ENCODE measurements at places on chromosomes 5 and 9.

GRCh38 chr9:22065431-22066200, 56.5 kb upstream of the CDKN2B start:
- no peak for DNase-seq

DNA sequence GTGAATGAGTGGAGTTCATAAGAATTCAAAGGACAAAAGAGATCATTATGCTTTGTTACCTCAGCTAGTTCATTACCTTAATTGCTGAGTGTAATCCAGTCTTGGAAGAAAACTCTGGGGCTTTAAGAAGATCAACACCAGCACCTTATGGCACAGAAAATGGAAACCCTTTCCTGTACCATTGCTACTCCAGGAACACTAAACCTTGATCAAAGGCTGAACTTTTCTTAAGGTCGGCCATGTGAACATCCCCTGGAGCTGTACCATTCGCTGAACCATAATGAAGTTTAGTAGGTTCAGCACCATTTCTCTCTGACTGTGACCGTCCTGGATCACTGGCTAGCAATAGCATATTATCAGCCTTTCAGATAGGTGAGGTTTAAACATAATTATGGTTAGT, 97.4 kb downstream of the PBX3 start:
- no peak for DNase-seq

DNA sequence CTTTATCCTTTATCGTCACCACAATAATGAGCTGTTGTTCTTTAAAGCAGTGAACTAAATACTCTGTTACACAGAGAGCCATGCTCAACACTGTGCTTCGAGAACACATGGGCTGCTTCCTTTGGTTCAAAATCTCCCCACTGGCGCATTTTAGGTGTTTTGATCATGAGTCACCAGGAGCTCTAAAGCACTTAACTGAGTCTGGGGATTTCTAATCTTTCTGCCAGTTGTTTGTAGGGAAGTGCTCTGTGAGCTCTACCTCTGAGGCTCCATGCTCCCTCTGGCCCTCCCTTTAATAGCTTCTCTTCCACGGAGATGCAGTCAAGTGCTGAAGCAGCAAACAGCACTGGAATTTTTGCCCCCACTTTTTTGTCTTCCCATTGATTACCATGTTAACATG, 17.0 kb downstream of the ERAP2 start:
- DNase-seq: peak; percentile 87

DNA sequence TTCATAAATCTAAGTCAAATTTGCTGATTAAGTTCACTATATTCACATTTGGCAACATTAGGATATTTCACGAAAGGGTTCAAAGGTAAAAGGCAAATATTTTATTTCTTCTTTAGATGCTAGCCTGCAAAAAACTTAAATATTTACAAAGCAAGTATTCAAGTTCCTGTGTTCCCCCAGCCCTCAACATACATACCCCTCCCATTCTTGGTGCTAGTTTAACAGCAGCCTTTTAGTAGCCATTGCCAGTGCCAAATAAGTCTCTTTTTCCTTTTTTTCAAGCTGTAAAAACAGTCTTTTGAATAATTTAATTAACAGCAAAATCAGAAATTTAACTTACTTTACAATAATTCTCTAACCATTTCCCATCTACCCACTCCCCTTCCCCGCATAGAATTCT, 288.5 kb upstream of the TMEM161B start:
- no peak for DNase-seq

DNA sequence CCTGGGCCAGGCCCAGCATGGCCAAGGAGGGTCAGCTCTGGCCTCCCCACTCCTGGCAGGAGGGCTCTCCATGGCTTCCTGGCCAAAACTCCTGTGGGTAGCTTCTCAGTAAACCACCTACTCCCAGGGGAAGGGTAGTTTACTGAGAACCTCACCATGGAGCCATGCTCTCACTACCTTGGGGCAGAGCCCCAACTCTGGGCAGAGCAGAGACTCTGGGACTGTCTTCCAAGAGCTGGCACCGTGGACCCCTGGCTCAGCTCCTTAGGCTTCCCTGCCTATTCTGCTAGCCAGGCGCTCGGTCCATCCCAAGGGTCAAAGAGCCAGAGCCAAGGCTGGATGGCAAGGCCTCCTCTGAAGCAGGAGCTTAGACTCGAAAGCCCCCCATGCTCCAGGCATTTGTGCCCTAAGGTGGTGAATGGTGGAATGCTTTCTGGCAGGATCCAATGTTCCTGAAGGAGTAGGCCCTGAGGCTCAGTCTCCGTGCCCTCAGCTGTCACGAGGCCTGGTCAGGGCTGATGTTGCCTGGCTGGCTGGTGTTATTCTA, 19.6 kb downstream of the TCF7 start:
- no peak for DNase-seq

- DNase-seq: no peak
Observed at GRCh38 chr5:1963358-1963757, 80.6 kb upstream of the IRX4 start.

DNA sequence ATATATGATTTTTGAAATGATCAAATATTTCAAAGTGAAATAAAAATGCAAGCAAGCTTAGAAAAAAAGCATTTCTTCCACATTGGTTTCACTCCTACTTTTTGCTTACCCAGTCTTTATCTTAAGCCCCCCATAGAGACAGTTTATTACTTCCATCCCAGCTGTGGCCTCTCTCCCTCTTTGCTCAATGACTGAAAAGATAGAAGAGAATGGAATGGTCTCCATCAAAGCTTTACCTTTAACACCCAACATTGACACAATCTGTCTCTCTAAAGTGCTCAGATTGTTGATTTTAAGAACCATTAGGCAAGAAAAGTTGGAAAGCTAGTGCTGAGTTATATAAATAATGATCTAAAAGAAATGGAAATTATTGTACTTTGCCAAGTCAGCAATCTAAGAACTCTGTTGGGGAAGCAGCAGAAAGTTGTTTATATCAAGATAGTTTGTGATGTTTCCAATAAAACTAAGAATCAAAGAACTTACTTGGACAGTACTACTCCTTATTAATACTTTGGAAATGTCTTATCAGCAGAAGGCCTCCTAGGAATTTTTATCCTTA, 277.5 kb upstream of the NREP start:
- DNase-seq: no peak

DNA sequence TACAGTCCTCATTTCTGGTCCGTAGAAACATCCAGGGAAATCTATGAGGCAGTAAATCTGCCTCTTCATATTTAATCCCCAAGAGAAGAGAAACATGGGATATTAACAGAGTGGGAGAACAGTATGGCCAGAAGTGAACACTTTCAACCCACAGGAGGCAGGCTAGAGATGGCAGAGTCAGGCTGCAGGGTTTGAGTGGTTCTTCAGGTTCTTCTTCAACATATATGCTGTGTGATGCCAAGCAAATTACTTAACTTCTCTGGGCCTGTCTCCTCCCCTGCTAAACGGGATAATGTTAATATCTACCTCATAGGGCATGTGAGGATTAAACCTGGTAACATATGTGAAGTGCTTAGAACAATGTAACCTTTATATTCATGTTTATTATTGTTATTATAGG, 321.8 kb downstream of the PSAT1 start:
- no peak for DNase-seq

DNA sequence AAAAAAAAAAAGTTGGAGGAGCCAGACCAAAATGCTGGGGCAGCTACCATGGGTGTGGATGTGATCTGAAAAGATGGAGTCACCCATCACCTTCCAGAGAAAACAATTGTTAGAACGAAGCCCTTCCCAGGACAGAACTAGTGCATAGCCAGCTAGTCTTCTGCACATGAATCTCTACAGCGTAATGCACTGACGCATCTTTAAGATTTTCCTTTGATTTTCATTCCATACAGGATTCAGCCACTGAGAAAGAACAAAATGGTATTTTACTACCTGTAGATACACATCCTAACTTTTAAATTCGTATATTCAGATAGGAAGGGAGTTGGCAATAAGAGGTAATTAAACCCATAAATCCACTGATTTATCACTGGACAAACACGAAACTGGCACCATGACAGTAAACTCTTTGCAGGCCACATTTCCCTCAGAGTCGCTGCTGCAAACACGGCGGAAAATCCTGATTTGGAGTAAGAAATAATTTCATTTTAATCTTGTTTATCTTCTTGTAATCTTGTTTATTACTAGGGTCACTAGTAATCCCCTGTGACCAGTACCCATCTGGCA, 206.6 kb downstream of the SPOCK1 start:
- DNase-seq: no peak

DNA sequence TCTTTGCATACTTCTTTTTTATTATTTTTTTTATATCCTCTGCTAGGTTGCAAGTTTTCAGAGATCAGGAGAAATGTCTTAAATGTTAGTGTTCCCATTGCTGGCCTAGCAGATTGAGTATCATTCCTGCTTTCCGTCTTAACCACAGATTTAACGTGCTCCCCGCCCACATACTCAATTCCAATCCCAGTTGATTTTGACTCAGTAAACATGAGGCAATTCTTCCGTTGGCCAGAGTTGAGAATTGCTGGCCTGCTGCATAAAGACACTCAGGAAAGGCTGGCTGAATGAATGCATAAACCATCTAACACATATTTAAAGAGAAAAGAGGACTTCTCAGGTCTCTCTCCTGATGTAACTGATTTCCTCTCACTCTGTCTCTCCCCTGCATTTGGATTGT, 46.8 kb upstream of the PLPP6 start:
- DNase-seq: peak; percentile 25

DNA sequence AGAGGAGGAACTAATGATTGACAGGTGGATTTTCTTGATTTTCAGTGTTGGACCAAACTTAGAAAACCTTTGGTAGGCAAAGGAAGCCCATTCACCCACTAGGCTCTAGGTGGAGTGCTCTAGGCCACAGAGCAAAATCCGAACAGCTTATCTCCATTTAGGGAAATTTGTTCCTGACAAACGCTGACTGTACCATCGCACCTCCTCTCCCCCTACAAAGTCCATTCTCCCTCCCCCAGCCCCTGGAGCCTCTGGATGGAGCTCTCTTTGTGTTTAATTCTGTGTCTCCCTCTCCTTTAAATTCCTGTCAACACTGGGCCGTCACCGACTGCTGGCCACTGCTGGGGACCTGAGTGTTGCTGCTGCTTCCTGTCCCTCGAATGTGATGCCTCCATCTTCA, 350.1 kb upstream of the IRX2 start:
- no peak for DNase-seq

DNA sequence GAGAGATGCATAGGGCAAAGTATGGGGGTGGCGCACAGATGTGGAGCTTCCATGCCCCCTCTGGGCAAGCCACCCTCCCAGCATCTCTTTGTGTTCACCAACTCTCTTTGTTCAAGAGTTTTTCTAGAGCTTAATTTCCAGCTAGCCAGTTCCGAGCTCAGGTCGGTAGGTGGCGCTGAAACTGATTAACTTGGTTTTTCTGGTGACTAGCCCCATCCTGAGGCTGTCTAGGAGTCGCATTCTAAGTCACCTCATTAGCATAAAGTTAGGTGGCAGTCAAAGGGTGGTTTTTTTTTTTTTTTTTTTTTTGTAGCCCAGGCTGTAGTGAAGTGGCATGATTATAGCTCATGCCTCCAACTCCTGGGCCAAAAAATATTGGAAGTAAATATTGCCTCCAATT, 476.4 kb downstream of the KDM4C start:
- DNase-seq: peak; percentile 52

DNA sequence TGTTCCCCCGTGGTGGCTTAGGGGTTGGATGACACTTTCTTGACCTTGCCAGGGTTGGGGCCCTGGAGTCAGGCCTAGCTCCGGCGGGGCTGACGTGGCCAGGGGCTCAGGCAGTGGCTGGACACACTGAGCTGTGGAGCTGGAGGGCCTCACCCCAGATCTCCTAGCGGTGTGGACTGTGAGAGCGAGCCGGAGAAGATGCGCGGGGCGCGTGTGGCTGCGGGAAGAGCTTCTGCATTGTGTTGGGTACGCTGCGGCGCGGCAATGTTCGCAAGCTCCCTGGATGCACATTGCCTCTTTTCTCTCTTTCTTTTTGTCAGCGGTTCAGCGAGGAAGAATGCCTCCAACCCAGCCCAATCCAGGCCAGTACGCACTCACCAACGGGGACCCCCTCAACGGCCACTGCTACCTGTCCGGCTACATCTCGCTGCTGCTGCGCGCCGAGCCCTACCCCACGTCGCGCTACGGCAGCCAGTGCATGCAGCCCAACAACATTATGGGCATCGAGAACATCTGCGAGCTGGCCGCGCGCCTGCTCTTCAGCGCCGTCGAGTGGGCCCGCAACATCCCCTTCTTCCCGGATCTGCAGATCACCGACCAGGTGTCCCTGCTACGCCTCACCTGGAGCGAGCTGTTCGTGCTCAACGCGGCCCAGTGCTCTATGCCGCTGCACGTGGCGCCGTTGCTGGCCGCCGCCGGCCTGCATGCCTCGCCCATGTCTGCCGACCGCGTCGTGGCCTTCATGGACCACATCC, 4.8 kb downstream of the NR2F1 start:
- no peak for DNase-seq

DNA sequence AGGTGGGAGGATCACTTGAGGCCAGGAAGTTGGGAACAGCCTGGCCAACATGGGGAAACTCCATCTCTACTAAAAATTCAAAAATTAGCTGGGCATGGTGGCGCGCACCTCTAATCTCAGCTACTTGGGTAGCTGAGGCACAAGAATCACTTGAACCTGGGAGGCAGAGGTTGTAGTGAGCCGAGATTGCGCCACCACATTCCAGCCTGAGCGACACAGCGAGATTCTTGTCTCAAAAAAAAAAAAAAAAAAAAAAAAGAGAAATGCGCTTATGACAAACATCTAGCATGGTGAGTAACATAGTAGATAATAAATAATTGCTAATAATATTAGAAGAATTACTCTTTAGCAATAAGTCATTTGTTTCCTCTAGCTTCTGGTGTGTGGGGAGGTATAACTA, 25.9 kb downstream of the RUSC2 start:
- peak; percentile 72 for DNase-seq

- no peak for DNase-seq
Observed at GRCh38 chr5:124935065-124935464, 188.6 kb upstream of the ZNF608 start.

DNA sequence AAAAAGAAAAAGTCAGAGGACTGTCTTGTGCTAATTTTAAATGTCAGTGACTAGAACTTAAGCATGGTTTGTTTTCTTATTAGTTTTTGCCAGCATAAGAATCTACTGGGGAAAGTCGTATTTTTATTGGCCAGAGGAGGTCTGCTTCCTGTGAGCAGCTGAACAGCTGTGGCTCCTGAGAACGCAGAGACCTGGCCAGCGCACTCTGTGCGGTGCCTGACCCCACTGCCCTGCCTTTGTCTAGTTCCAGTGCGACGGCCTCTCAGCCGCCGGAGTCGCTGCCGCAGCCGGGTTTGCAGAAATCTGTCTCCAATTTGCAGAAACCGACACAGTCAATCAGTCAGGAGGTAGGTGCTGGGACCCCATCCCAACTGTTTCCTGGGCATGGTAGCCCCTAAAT, 42.5 kb downstream of the PRRC2B start:
- no peak for DNase-seq

DNA sequence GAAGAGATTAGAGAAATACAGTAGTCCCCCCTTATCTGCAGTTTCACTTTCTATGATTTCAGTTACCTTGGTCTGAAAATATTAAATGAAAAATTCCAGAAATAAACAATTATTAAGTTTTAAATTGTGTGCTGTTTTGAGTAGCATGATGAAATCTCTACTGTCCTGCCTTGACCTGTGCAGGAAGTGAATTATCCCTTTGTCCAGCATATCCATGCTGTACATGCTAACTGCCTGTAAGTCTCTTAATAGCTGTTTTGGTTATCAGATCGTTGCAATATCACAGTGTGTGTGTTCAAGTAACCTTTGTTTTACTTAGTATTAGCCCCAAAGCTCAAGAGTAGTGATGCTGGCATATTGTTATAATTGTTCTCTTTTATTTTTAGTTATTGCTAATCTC, 11.2 kb upstream of the JAK2 start:
- no peak for DNase-seq

GRCh38 chr5:36323926-36324781, 22.5 kb upstream of the RANBP3L start:
- no peak for DNase-seq

GRCh38 chr5:104914536-104915070, 1352.0 kb upstream of the NUDT12 start:
- no peak for DNase-seq

GRCh38 chr9:19137282-19137681, 10.0 kb upstream of the PLIN2 start:
- peak; percentile 77 for DNase-seq

Measured in ELR (cell line).